ENCODE measurements at places on chromosomes 6 and 20.

DNA sequence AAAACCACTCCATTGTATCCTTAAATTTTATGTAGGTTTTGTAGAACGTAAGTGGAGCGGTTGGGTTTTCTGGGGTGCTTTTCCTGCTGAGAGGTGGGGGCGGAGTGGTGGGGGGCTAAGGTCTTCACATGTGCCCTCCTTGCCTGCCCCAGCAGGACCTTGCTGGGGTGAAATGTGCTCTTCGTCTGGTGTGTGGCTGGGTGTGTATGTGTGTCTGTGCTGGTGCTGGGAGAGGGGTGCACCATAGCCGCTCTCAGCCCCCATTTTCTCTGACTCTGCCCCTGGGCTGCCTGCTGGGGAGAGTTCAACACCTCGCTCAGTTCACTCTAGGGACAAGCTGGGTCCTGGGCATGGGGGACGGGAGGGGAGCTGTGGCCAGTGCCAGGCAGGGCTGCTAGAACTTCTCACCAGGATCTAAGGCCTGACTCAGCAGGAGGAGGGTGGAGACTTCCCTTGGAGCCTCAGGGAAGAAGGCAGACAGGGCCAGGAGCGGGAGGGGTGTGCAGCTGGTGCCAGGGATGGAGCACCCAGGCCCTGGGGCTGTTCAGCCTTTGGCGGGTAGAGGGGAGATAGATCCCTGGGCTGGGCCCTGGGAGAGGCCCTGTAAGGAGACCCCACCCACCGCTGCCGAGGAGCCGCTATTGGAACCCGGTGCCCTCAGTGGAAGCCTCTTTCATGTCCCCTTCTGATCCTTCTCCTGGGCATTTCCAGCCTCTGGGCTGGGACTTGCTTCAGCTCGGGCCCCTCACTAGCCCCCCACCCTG is 4.8 kb downstream of the SOX18 start:
- no peak for ATAC-seq

- ATAC-seq: peak; percentile 53
These were observed 21.9 kb downstream of the CCN2 start for GRCh38 chr6:131929264-131929663.

GRCh38 chr6:56552187-56553130 is 90.2 kb downstream of the DST start:
- no peak for ATAC-seq

DNA sequence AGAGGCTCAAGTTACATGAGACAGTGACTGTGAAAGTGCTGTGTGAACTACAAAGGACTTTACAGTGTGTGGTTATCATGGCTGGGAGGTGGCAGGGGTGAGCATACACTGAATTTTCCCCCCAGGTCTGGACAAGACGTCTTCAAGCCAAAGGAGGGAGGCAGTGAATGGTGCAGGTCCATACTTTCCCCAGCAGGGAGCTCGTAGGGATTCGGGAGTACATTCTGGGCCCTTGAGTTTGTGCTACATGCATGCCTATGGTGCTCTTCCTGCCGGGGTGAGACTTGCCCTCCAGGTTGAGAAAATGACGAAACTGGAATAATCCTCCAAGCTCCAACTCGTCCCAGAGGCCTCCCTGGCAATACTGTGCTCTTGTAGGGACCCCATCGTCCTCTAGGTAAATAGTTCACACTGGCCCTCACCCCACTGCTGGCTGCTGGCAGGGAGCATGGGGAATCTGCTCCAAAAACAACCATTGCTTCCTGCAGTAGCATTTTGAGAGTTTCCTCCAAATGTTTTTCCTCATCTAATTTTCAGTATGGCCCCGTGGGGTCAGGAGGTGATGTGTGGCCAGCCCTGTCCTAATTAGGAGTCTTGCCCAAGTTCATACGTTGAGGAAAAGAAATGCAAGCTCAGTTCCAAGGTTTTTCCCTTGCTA is 57.6 kb downstream of the ZNF831 start:
- ATAC-seq: no peak

DNA sequence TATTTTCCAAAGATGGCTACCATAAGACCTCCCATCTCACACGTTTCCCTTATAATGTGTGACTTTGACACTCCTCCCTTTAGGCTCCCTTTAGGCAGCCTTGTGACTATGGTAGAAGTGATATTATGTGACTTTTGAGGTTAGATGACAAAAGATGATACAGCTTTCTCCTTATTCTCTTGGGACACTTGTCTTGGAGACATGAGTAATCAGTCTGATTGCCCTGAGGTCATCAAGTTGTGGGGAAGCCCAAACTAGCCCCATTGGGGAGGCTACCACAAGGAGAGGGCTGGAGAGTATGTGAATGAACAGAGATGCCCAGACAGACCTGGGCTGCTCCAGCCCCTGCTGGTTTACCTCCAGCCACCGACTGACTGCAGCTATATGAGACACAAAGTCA is 10.6 kb upstream of the DLK2 start:
- ATAC-seq: no peak

- no peak for ATAC-seq
These were observed 139.6 kb downstream of the ZMYND8 start for GRCh38 chr20:47216819-47217410.

- ATAC-seq: no peak
These were observed 63.5 kb downstream of the STMND1 start for GRCh38 chr6:17165383-17165782.

GRCh38 chr6:128595544-128595943 is 75.1 kb upstream of the PTPRK start:
- peak; percentile 59 for ATAC-seq

- ATAC-seq: no peak
These were observed 25.3 kb upstream of the KIF25 start for GRCh38 chr6:167972193-167972592.

DNA sequence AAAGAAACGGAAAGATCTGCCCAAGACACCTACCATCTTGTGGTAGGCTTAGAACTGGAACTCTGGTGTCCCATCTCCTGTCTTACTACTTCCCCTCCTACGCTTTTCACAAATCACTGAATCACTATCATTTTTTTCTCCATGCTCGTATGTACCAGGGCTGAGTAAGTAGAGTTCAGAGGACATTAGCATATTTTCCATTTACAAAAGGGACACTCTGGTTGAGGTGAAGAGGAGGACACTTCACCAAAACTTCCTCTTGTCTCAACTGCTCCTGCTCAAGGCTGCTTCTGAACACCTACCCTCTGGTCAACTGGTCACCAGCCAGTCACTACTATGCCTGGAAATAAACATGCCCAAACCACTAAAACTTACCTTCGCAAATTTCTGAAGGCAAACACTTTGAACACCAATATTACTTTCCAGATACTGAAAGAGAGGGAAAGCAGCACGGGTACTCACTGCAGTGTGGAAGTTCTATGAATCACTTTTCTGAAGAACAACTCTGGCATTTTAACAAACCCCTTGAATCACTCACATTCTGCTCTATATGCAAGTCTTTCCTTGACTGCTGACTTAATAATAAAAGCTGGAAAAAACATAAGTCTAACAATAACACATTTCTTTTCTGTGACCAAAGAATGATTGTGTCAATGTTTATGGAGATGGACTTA is 123.3 kb downstream of the INSM1 start:
- no peak for ATAC-seq

DNA sequence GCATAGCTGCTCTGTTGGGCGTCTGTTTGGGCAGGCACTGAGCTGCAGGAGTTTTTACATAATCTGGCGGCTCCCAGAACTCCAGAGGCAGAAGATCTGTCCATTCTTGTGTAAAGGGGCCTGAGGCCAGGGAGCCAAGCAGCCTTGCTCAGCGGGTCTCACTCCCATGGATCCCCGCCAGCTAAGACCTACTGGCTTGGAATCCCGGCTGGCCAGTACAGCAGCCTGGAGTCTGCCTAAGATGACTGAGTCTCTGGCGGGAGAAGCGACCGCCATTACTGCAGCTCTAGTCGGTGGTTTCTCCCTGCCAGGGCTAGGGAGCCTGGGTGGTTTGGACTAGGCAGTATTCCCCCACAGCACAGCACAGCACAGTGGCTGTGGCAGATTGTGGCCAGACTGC is 268.4 kb upstream of the SYNCRIP start:
- no peak for ATAC-seq

- ATAC-seq: no peak
These were observed 56.3 kb downstream of the ZHX3 start for GRCh38 chr20:41261260-41261659.

DNA sequence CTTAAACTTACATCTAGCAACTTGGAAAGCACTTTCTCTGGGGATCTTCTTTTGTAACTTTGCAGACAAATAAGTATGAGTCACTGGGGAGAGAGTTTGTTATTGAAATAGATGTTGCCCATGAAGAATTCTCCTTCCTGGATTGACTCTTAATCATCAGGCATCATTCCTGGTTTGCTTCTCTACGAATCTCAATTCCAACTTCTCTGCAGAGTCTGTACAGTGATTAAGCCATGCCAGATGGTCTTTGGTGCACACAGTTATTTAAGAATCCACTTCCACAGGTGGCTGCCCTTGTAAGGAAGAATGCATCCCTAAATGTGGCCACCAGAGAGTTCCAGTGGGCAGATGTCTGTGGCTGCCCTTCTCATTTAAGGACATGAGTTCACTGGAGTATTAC is 25.7 kb downstream of the MYCT1 start:
- no peak for ATAC-seq

- ATAC-seq: no peak
These were observed 16.5 kb upstream of the HLA-A start for GRCh38 chr6:29925727-29926412.

DNA sequence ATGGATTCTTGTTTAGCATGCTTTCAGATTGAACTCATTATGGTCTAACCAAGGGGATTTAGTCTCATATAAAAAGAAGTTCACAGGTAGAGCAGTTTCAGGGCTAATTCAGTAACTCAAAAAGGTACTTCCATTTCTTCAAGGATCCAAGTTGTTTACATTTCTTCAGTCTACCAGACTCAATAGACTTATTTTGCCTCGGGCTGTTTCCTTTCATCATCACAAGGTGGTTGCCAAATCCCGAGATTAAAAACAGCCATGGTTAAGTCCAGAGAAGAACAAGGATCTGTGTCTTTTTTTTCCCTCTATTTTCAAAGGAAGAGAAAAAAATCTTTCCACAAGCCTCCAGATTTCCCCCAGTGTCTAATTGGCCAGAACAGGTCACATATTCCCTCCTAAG is 69.8 kb upstream of the SNX9 start:
- no peak for ATAC-seq

GRCh38 chr6:48568856-48569255 is 457.9 kb upstream of the PTCHD4 start:
- no peak for ATAC-seq

- no peak for ATAC-seq
These were observed 310.4 kb downstream of the HAO1 start for GRCh38 chr20:7629880-7630279.

DNA sequence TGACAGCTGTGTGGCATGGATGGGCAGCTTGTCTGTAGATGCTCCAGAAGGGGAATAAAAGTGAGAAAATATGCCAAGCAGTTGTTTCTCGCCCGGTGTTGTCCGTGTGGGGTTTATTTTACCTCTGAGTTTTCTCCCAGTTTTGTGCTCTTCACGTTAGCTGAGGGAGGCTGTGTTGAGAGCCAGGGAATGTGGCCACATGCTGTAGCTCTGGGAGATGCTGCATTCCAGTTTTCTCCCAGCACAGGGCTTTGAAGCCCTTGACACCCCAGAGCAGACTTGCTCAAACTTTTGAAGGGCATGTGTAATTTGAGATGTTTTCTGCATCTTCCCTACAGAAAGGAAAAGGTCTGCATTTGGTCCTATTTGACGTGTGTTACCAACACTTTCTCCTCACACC is 67.7 kb downstream of the RREB1 start:
- no peak for ATAC-seq

- no peak for ATAC-seq
These were observed 95.4 kb downstream of the WASF1 start for GRCh38 chr6:110083875-110084585.

DNA sequence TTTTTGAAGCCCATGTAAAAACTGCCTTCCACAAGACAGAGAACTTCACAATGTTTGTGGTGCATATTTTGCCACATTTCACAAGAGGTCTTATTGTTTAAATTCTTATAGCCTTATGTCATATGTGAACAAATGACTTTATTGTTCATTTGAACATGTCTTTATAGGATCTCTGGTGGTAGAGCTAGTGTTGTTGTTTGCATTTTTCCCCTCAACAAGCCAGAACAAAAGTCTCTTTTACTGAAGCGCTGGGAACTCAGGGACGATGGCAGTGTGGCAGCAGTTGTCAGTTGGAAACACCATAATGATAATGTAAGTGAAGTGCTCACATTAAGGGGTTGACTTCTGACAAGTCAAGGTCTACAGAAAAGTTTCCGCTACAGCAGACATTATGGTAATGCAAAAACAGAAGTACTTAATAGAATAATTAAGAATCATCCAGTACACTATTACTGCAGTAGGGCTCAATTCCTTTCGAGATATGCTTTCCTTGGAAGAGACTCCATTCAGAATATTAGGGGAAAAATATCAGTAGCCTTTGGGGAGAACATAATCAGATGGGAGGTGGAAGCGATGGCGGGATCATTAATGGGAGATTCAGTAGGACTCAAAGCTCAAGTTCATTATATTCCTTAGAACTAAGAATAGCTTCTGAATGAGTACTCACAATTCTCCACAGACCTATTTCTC is 180.0 kb downstream of the GJA10 start:
- ATAC-seq: peak; percentile 55

DNA sequence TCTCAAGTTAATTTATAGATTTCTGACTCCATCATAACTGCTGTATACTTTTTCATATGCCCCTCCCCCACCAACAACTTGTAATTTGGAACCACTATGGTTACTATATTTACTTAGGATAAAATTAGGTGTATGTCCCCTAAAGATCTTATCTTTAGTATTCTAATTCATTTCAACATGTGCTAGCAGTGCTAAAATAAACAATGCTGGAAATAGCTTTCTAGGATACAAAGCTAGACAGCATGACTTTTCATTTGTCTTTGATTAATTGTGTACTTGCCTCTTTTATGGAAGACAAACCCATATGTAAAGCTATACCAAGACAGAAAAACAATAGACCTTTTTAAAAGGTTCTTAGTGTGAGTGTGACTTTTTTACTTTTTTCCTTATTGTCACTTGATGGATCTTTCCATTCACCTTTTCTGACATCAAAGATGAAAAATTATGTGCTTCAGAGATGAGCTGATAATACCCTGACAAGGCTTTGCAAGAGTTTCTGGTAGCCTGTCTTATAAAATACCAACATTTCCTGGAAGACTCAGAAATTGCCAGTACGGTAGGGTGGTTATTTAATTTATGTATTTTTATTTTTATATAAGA is 31.2 kb upstream of the POPDC3 start:
- ATAC-seq: no peak

- ATAC-seq: peak; percentile 74
These were observed 328.2 kb upstream of the JAG1 start for GRCh38 chr20:11001764-11002540.

DNA sequence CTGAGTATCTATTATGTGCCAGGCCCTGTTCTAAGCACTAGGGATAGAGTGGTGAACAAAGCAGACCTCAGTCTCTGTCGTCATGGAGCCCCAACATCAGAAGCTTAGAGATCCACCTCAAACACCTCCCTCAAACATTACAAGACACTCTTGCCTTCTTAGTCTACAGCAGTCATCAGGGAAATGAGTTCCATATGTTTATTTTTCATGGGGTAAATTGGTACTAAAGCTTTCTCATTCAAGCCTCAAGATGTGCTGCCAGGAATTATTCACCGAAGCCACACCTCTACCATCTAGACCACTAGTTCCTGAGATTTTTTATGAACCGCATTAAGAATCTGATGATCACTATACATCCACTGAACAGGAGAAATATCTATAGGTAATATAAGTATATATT is 59.0 kb upstream of the TFB1M start:
- ATAC-seq: no peak
